ENCODE measurements at places on chromosomes 12 and 14. TPM values are rescaled to one million over a fixed set of nuclear protein-coding genes. Genes with fewer than 3 reads are reported as not detected.

GRCh38 chr14:90791486-90791885, 24.7 kb downstream of the TTC7B start:
- no peak for DNase-seq

DNA sequence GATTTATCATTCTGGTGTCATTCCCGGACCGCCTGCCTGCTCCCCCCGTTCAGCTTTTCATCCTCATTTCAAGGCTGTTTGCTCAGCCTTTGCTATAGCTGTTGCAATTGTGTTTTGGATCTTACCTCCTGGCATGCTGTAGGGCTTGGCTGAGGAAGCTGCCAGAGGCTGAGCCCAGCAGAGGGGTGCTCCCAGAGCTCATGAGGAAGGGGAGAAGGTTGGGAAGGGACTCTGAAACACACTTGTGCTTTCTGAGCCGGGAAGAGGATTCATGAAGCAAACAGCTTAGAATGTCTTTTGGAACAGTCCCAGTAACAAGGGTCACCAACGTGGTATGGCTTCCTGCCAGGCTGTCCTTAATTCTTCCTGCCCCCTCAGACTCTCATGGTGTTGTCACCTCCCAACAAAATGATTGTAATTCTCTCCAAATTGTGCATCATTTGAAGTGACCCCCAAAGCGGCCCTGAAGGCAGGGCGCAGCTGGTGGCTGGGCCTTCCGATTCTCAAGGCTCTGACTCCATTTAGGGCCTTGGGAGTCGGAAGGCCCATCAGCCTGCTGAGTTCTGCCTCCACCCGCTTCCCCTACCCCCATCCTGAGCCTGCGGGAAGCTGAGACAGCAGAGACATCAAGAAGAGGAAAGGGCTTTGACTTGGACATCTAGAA, 111.9 kb upstream of the ARHGAP5 start:
- peak; percentile 12 for DNase-seq

GRCh38 chr12:97951239-97951638, 488.6 kb downstream of the RMST start:
- DNase-seq = no peak

- DNase-seq = peak; percentile 99
Observed at GRCh38 chr14:94598816-94599655, 13.2 kb upstream of the SERPINA3 start.

Gene NKX2-1
- total RNA-seq = not detected

Gene WIF1
- total RNA-seq = not detected

Measured in HT1080 (cell line).